ENCODE measurements at places on chromosomes 7 and 10. TPM values are rescaled to one million over a fixed set of nuclear protein-coding genes. Genes with fewer than 3 reads are reported as not detected.

DNA sequence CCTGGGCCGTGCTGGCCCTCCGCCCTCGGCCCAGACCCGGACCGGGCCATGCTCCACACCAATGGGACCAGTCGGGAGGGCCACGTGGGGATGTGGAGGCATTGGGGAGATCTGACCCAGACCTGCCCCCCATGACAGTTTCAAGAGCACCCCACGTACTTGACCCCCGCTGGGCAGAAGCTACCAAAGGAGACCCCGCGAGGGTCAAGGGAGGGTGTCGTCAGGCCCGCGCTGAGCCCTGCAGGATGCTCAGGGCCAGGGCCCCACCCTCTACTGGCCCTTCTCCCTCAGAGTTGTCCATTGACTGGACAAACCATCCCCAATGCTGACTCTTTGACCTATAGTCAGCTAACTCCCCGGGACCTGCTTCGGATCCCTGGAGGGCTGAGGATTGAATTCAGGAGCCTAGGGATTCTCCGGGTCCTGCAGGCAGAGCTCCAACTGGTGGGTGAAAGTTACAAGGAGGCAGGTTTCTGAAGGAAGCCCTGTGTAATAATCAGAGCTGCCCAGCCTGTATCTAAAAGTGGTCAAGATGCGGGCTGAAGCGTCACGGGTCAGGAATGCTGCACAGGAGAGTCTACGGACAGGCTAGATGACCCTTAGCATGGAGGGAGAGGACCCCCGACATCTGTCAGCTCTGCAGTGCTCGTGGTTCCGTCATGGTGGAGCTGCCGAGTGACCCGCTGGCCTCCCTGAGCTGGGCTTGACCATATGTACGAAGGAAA is 498 bp upstream of the CALHM2 start:
- no peak for DNase-seq

- no peak for DNase-seq
These were observed 56.6 kb downstream of the TMEM209 start for GRCh38 chr7:130148561-130148960.

GRCh38 chr7:127738859-127739258 is 86.9 kb downstream of the SND1 start:
- DNase-seq: no peak

GRCh38 chr7:57071-57470 is 135.3 kb upstream of the FAM20C start:
- DNase-seq: no peak

DNA sequence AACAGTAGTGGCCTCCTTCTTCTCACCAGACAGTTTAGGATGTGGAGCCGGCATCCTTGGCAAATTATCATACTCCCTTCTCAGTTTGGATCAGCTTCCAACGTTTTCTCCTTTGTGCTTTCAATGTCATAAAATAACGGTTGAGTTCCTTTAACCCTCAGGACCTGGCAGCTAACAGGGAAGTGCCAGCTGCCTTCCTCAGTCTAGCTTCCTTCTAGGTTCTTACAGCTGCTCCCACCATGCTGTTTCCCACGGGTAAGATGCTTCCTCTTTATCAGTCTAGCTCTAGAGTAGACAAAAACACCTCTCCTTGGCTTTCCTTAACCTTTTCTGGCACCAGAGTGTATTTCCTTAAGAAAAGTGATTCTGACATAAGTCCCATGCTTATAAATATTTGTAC is 33.2 kb downstream of the BLVRA start:
- DNase-seq: no peak

GRCh38 chr10:47147186-47147585 is 152.8 kb upstream of the GDF10 start:
- DNase-seq: no peak

DNA sequence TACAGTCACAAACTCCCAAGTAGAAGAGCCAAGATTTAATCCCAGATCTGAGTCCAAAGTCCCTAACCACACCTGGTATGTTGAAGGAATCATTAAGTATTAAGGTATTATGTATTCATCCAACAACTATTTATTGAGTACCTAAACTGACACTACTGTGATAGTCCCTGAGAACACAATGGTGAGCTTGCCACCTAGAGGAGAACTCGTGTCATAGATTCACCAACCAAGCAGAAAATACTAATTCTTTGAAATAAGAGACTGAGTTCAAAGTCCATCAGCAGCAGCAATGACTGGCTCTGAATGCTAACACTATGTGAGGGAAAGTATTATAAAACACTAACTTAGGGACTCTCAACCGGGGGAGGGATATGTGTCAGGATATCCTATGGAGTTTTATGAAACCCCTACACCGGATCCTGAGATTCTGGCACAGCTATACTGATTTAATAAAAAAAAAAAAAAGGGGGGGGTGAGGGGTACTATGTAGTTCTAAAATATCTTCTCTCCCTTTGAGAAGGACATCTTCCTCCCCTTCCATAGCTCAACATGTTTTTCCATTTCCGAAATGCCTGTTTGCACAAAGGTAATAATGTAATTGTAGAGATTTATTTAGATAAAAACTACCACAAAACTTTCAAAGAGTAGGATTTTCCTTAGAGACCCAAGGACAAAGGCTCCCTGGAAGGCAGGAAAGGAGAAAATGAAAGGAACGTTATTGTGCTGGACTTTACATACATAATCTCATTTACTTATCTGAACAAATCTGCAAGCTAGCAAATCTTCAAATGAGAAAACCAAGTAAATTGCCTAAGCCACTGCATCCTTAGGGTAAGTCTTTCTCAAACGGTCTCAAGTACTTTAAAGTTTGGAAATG is 1.6 kb downstream of the NCOA4 start:
- DNase-seq: no peak

GRCh38 chr10:96497391-96497790 is 16.3 kb downstream of the TLL2 start:
- DNase-seq: no peak

DNA sequence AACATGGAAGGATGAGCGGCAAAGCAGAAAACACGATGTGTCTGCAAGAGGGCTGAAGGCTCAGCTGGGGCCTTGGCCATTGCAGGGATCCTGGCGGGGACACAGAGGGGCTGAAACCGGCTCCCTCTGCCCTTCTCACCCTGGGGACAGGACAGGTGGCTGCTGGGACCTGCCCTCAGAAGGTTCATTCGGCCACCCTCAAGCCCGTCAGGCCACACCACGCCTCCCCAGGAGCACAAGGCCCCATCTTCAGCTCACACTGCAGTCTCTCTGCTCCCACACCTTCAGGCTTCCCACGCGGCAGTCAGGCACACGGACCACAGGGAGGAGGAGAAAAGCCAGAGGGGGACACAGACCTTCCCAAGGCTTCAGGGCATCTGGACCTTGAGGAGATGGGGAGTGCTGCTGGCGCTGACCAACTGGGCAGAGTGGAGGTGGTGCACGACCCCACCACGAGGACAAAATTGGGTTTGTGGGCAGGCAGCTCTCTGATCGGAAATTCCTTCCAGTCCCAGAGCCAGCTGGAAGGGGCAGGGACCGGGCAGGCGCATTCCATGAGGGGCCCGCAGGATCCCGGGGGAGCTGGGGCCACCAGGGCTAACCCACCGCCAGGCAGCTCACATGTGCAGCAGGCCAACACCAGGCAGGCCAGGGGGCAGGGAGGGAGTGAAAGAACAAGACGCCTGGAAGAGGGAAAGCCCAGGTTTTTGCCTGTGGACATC is 104.0 kb downstream of the MAD1L1 start:
- DNase-seq: no peak

GRCh38 chr10:75646218-75646915 is 214.9 kb downstream of the LRMDA start:
- DNase-seq: no peak

DNA sequence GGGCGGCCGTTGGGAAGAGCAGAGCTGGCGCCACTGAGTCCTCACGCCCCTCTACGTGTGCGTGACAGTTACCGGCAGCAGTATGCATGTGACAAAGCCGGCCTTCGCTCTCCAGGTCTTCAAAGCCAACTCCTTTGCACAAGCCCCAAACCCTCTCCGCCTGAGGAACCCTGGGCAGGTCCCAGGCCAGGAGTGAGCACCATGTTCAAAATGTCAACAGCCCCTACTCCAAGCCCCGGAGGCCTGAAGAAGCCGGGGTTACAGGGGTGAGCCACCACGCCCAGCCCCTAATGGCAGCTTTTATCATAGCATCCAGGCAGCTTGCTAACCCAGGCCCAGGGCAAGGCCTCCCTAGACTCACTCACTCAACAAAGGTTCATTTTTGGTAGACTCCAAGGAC is 70.8 kb downstream of the OAT start:
- no peak for DNase-seq

GRCh38 chr7:151637781-151638261 is 118.1 kb upstream of the RHEB start:
- DNase-seq: peak; percentile 35

DNA sequence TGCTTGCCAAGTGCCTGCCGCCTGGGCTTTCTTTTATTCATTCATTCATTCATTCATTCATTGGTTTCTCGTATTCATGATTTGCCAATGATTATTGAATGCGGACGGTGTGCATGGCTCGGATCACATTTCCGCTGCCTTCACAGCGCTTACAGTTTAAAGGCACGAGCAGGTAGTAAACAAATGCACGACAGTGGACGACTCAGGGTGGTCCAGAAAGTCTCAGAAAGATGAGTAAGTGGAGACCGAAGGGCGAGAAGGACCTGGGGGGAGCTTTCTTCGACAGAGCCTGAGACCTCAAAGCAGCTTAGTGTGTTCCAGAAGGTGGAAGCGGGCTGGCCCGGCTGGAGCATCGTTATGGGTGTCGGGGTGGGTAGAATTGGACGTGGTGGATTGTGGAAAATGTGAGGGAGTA is 506 bp downstream of the MCM10 start:
- no peak for DNase-seq

DNA sequence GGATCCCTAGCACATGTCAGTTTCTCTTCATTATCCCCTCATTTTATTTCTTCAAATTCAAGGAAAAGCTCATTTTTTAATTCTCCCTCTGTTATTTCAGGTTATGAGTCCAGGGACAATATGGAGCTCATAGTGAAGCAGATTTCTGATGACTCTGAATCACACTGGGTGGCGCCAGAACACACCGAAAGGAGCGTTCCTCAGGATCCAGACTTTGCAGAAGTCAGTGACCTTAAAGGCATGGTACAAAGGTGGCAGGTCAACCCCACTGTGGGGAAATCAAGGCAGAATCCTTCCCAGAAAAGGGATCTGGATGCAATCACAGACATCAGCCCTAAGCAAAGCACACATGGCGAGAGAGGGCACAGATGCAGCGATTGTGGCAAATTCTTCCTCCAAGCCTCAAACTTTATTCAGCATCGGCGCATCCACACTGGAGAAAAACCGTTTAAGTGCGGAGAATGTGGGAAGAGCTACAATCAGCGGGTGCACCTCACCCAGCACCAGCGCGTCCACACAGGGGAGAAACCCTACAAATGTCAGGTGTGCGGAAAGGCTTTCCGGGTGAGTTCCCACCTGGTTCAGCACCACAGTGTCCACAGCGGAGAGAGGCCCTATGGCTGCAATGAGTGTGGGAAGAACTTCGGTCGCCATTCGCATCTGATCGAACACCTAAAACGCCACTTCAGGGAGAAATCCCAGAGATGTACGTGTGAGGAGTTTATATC is 21.4 kb downstream of the ZKSCAN5 start:
- DNase-seq: no peak

DNA sequence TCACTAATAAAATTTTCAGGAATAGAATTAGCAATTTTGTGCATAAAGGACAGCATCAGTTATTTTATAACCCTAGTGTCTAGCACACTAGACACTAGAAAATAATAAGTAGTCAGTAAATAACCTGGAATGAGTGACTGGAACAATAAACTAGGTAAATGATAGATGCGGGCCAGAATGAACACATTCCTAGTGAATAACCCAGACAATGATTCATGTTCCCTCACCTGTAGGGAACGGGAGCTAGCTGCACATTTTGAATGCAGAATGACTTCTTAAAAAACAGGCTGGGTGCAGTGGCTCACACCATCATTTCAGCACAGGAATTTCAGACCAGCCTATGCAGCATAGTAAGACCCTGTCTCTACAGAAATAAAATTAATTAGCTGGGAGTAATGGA is 3.2 kb upstream of the ATOH7 start:
- DNase-seq: no peak

GRCh38 chr7:117479225-117480054 is at the start of gene CFTR:
Gene CFTR, plus strand, starts transcription at chr7:117480025. Its CDS starts 70 bp downstream, at chr7:117480095.
- no peak for DNase-seq

GRCh38 chr10:30591249-30591670 is 38.3 kb downstream of the LYZL2 start:
- DNase-seq: no peak

- no peak for DNase-seq
These were observed 19.1 kb upstream of the DNAAF5 start for GRCh38 chr7:707296-708000.

GRCh38 chr10:103367379-103367781 is 396 bp upstream of the TAF5 start:
- no peak for DNase-seq

- DNase-seq: no peak
These were observed 22.4 kb upstream of the IFIT2 start for GRCh38 chr10:89279421-89279869.

DNA sequence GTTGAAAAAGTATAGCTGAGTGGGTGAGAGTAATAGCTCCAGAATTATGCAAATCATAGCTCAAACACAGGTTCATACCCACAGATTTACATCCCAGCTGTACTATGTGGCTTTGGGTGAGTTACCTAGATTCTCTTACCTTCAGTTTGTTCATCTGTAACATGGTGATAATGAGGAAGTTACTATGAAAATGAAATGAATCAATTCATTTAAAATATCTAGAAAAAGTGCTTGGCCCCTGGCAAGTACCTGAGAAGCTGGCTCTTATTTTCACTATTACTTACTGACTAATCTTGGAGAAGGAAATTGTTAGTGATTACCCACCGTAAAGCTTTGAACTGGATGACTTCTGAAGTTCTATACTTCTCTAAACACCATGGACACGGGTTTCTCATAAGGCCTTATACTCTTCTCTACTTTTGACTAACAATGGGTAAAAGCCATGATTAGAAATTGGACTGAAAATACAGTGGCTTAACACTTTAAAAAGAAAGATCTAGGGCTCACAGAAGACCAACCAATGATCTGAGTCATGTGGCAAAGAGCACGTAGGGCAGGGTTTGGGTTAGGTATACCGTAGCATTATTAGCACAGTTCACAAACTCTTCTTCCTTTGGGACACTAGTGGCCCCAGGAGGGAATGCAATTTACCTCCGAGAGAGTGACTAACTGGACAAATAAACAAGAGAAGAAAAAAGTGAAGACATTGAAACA is 149.2 kb downstream of the PLPP4 start:
- DNase-seq: no peak

Gene CRYGN
- total RNA-seq: not detected

Gene PLEKHS1
- total RNA-seq: not detected

Gene LIPK
- not detected for total RNA-seq

Gene MACROH2A2
- total RNA-seq: 8.5 TPM

Gene PLEKHA1
- 22.3 TPM for total RNA-seq

Gene C10orf88
- 51.0 TPM for total RNA-seq

Gene RAB18
- 51.2 TPM for total RNA-seq

Gene PARD3
- 16.7 TPM for total RNA-seq

Gene LRRC61
- total RNA-seq: 4.6 TPM

Gene CALML5
- not detected for total RNA-seq
